ENCODE measurements at places on chromosomes 4 and X.

- no peak for DNase-seq
These were observed 24.2 kb upstream of the F9 start for GRCh38 chrX:139506333-139506732.

GRCh38 chrX:27598312-27598711 is 8.2 kb downstream of the DCAF8L2 start:
- no peak for DNase-seq

DNA sequence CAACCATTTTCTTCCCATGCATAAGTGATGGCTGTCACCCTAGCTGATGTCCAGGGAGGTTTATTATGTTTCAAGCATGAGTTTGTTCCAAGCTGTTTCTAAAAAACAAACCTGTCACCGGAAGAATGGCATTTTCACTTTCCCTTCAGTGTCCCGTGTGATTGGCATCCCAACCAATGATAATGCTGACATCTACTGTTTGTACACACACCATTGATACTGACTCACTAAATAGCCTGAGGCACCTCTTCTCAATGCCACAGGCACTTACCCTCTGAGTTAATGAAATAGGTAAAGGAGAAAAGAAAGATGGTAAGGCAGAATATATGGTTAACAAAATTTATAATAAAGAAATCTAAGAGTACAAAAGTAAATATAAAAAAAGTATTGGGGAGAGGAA is 23.1 kb upstream of the VCX2 start:
- DNase-seq = no peak

DNA sequence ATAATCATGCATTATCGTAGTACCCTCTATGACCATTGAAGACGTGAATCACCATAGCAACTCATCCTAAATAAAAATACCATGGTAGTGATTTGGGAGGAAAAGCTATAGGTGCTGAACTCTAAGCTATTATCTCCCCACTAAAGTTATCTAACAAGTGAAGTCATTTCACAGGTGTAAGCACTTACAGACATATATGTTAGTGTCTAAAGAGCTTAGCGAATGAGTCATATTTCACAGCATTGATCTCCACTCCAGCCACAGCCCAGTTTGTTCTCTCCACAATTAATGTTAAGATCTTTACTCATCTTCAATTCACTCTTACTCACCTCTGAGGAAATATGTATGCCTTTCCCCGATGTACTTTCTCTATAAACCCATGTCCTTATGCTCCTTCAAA is 57.0 kb downstream of the DCAF8L1 start:
- DNase-seq = no peak
